ENCODE measurements at places on chromosomes 6 and 20. TPM values are rescaled to one million over a fixed set of nuclear protein-coding genes. Genes with fewer than 3 reads are reported as not detected.

The TAB2 gene
- 22.3 TPM for total RNA-seq

The PDYN gene
- total RNA-seq: not detected

The FRMD1 gene
- 0.05 TPM for total RNA-seq

The SLC13A3 gene
- 0.02 TPM for total RNA-seq

The KIF3B gene
- 26.5 TPM for total RNA-seq

The FUT9 gene
- total RNA-seq: not detected

The HLA-DRB5 gene
- not detected for total RNA-seq

The HCRTR2 gene
- not detected for total RNA-seq

The ZSCAN26 gene
- total RNA-seq: 4.2 TPM

The TBX18 gene
- total RNA-seq: 18.9 TPM

The OPRM1 gene
- not detected for total RNA-seq

The OR2J1 gene
- not detected for total RNA-seq

The CFAP61 gene
- total RNA-seq: 0.35 TPM
